HCT116 (cell line): ENCODE measurements at places on chromosomes 11 and 22. TPM values are rescaled to one million over a fixed set of nuclear protein-coding genes. Genes with fewer than 3 reads are reported as not detected.

Gene ATG13
- total RNA-seq: 69.2 TPM

Gene AMPD3
- total RNA-seq: 25.9 TPM

Gene ASCC2
- total RNA-seq: 68.6 TPM

Gene MS4A6E
- total RNA-seq: not detected

Gene NOL12
- total RNA-seq: 31.4 TPM

Gene DDX17
- 234 TPM for total RNA-seq

Gene CCDC134
- 15.8 TPM for total RNA-seq

Gene CCDC87
- total RNA-seq: 0.39 TPM

Gene ANGPTL5
- total RNA-seq: not detected

Gene ACP2
- total RNA-seq: 21.5 TPM

Gene GAB4
- not detected for total RNA-seq

Gene TRIM49
- total RNA-seq: not detected

Gene SCUBE2
- total RNA-seq: 1.3 TPM

Gene DEFB108B
- not detected for total RNA-seq

Gene HOATZ
- not detected for total RNA-seq

Gene GGT1
- total RNA-seq: 14.0 TPM

Gene KDM4E
- total RNA-seq: not detected

Gene KRTAP5-2
- total RNA-seq: not detected

Gene NCR3LG1
- total RNA-seq: 1.5 TPM

Gene MPPED2
- total RNA-seq: not detected

Gene ANO5
- 1.1 TPM for total RNA-seq

Gene BTBD18
- not detected for total RNA-seq

Gene KRTAP5-10
- 0.20 TPM for total RNA-seq

Gene SAA4
- total RNA-seq: not detected

Gene POU2AF2
- total RNA-seq: not detected

Gene SLC15A3
- not detected for total RNA-seq

Gene KCNJ4
- not detected for total RNA-seq

Gene RIMBP3B
- 0.25 TPM for total RNA-seq

Gene RBMXL2
- total RNA-seq: 0.12 TPM

Gene MRGPRE
- total RNA-seq: not detected

Gene OR4D5
- not detected for total RNA-seq

Gene ARL2
- 68.7 TPM for total RNA-seq

Gene LRRC4C
- not detected for total RNA-seq

Gene SCGB1C1
- total RNA-seq: not detected

Gene KCNK4
- total RNA-seq: not detected

Gene NXPE4
- not detected for total RNA-seq

Gene OR10G7
- not detected for total RNA-seq

Gene UBQLN3
- total RNA-seq: not detected

Gene ART1
- total RNA-seq: not detected

Gene TOMM22
- 136 TPM for total RNA-seq

Gene CCDC83
- total RNA-seq: not detected

Gene KCNA4
- not detected for total RNA-seq

Gene WEE1
- total RNA-seq: 50.8 TPM

Gene ROBO3
- total RNA-seq: 30.7 TPM

Gene CAVIN3
- 18.6 TPM for total RNA-seq

Gene LMNTD2
- total RNA-seq: 9.5 TPM

Gene CCDC88B
- total RNA-seq: 14.7 TPM

Gene OSM
- not detected for total RNA-seq
